ENCODE measurements at places on chromosomes 3 and 15.

DNA sequence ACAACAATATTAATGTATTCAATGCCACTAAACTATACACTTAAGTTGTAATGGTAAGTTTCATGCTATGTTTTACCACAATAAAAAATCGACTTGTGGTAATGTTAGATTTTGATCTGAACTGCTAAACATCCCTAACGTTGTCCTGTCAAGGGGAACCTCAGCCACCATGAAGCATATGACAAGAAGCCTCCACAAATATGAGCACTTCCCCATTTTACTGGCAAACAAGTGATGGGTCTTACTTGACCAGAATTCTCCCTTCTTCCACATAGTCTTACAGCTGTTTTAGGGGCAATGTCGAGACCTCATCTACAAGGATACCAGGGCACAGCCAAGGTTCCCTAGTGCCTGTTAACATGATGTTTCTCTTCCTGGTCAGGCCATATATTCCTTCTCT lies 124.2 kb upstream of the ABI3BP start:
- no peak for DNase-seq

GRCh38 chr3:178849199-178849910 lies 222.3 kb downstream of the ZMAT3 start:
- DNase-seq = no peak

- no peak for DNase-seq
Measured at GRCh38 chr3:134317106-134317947, 56.9 kb downstream of the AMOTL2 start.

- DNase-seq = no peak
Measured at GRCh38 chr15:93553167-93553935, 464.3 kb upstream of the RGMA start.

DNA sequence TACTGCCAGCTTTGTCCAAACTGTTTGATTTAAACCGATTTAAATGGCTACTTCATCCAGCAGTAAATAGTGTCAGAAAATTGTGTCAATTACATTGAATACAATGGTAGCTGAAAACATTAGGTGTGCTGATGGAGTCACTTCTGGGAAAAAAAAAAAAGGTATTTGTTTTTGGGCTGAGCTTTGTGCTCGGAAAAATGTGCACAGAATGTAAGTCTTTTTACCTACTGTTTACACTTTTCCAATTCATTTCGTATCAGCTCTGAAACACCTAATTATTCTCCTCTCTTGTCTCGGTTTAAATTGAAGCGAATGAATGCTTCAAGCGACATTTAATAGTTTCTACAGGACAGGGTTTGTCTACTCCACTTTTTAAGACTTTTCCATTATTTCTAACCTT lies 1078.4 kb downstream of the ROBO1 start:
- DNase-seq = no peak

DNA sequence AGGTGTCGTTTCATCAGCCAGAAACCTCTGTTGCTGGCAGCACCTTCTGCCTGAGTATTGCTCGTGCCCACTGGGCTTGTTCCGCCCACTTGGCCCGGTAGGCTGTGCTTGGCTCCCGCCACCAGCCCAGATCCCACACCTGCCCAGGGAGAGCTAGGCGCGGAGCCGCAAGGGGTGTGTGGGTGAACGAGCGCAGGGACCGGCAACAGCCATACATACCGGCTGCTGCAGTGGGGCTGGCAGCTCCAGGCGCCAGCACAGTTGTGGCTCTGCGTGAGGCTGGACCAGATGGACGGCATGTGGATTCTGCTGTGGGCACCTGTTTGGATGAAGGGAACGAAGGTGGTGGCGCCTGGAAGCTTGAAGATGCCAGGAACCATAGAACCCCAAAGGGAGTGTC lies 331.5 kb upstream of the MCTP2 start:
- DNase-seq = no peak

DNA sequence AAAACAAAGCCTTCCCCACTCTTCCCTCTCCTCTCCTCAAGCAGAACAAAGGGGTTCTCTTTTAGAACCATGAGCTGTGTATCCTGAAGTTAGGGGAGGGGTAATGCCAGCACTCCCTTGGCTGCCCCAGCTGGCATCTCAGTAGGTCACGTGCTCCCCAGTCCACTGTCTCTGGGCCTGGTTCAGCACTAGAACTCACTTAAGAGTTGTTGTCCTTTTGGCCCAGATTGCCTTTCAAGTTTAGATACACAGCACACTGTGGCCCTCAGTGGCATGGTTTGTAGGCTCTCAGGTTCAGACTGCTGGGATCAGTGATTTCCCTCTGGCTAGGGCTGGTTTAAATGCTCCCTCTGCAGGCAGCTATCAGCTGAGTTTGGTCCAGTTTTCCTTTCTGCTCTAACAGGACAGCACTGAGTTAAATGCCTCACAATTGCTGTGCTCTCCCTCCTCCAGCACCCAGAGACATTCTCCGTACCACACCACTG lies 188.4 kb upstream of the ST8SIA2 start:
- no peak for DNase-seq

GRCh38 chr15:31328969-31329639 lies 2.5 kb downstream of the KLF13 start:
- DNase-seq = no peak

- no peak for DNase-seq
Measured at GRCh38 chr3:58009749-58010535, 1.7 kb downstream of the FLNB start.

DNA sequence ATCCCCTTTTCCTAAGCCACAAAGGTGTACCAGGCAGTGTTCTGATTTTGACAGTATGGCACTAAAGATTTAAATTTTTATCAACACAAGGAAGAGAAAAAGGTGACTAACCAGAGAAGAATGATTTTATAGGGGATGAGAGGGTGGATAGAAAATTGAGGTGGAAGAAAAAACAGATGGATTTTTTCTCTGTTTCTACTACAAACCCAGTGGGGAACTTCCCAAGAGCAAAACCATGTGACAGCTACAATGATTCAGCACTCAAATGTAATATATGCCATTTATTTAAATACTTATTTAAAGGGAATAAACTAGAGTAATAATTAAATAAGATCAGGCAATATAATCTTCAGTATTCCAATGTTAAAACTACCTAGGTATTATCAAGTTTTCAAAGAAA lies 11.1 kb downstream of the DCUN1D1 start:
- no peak for DNase-seq

DNA sequence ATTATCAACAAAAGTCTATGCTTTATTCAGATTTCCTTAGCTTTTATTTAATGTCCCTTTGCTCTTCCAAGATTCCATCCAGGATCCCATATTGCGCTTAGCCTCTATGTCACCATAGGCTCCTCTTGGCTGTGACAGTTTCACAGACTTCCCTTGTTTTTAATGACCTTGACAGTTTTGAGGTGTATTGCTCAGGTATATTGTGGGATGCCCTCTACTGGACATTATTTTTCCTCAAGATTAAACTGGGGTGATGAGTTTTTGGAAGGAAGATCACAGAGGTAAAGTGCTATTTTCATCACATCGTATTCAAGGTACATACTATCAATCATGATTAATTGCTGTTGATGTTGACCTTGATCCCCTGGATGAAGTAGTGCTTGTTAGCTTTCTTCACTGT lies 99.1 kb upstream of the SMAD3 start:
- DNase-seq = no peak

- DNase-seq = peak; percentile 80
Measured at GRCh38 chr3:58332575-58333188, at the start of gene PXK. Gene PXK, plus strand, starts transcription at chr3:58332892. Its CDS starts 97 bp downstream, at chr3:58332989.

DNA sequence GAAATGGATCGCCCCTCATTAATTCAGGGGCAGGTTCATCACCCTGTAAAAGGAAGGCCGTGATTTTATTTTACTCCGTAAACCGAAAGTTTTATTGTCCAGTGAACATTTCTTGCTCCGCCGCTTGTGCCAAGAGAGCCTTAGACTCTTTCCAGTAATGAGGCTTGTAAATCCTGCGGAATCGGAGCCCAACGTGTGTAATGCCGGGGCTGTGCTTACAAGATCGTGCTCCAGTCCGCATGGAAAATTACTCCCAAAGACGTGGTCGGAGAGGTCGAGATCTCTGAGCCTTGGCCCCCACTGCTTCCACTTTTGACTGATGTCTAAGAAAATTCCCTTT lies 649 bp upstream of the PLOD2 start:
- DNase-seq = no peak

- DNase-seq = no peak
Measured at GRCh38 chr3:42118762-42119361, 27.7 kb downstream of the TRAK1 start.

GRCh38 chr3:9730657-9731205 lies 804 bp upstream of the BRPF1 start:
- DNase-seq = no peak

- DNase-seq = no peak
Measured at GRCh38 chr3:73604451-73604850, 20.3 kb downstream of the PDZRN3 start.

GRCh38 chr3:260898-261297 lies 64.3 kb downstream of the CHL1 start:
- DNase-seq = no peak

- DNase-seq = peak; percentile 60
Measured at GRCh38 chr15:41661518-41662225, 1.5 kb downstream of the MGA start.

DNA sequence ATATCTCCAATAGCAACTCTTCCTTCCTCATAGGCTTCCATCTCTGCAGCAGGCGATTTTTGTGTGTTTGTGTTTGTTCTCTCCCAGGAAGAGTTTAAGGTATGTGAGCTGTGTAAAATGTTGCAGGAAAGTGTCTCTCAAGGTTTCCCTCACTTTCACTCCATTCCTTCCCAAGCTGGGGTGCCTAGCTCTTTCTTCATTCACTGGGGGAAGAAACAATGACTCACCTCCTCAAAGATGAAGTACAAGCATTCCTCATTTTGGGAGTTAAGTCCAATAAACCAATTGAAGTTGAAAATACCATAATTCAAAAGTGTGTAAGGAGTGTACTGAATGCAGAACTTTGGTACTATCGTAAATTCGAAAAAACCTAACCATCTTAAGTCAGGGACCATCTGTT lies 422.7 kb upstream of the CFAP20DC start:
- no peak for DNase-seq

- DNase-seq = no peak
Measured at GRCh38 chr3:31407665-31408064, 125.1 kb upstream of the STT3B start.

DNA sequence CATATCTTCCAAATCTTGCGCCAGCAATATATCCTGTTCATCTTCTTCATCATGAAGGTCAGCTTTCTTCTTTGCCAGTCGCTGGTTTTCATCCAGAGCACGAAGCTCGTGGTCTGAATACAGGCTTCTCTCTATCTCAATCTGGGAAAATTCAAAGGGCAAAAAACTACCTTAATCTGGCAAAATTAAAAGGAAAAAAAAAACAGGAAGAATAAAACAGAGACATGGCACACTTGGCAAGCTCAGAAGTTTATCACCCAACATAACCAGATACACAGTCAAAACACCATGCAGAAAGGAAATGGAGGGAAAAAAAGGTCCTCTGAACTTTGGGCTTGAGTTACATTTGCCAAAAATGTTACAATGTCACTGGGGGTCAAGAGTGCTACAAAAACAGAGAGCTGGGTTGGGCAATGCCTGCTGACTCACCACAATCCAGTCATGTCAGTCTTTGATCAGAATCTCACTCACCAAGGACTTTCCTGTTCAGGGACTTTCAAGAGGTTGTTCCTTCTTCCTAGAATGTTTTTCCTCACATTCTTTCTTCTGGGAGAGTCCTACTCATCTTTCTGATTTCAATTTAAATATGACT lies 1.5 kb downstream of the MRPL46 start:
- DNase-seq = no peak

- no peak for DNase-seq
Measured at GRCh38 chr3:182370949-182371348, 422.4 kb upstream of the ATP11B start.

DNA sequence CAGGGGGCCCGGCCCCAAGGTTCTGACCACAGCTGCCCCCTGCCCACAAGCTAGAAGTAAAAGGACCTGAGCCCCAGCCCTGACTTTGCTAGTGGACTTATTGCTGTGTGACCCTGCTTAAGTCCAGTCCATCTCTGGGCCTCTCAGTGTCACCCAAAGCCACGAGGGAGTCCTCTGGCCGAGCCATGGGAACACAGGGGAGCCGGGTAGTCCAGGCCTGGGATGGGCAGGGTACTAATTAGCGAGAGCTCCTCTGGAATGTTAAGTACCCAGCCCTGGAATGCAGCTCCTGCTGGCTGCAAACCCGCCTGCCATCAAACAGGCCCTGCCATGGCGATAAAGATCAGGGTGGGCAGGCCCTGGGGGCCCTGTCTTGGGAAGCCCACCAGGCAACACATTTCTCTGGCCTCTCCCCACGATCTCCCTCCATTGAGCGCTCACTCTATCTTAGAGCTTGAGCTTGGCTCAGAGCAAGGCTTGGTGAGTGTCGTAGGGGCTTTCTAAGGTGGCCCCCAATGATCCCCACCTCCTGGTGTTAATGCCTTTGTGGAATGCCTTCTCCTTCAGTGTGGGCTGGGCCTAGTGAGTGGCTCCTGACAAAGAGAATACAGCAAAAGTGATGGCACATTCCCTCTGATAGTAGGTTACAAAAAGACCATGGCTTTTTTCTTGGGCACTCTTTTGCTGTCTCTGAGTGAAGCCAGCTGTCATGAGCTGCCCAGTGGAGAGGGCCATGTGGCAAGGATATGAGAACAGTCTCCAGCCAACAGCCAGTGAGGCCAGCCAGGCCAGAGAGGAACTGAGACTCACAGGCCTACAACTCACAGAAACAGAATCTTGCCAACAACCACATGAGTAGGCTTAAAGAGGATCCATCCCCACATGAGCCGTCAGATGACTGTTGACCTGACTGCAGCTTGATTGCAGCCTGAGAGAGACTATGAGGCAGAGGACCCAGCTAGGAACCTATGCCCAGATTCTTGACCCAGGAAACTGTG lies 133.1 kb downstream of the SMAD6 start:
- DNase-seq = no peak

DNA sequence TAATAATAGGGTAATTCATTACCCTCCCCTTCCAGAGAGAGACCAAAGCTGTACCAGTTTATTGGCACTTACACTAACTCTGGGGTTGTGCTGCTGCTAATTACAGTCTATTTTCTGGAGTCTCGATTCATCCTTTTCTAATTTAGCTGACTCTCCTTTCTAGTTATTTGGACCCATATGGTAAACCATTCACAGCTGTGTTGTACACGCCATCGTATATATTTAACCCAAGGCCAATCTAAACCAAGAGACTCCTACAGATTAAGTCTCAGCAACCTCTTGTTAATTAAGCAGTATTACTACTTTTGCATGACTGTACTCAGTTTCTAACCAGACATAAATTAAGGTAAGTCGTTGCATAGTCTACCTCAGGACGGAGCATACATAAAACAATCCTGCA lies 22.5 kb downstream of the ANXA2 start:
- DNase-seq = no peak

DNA sequence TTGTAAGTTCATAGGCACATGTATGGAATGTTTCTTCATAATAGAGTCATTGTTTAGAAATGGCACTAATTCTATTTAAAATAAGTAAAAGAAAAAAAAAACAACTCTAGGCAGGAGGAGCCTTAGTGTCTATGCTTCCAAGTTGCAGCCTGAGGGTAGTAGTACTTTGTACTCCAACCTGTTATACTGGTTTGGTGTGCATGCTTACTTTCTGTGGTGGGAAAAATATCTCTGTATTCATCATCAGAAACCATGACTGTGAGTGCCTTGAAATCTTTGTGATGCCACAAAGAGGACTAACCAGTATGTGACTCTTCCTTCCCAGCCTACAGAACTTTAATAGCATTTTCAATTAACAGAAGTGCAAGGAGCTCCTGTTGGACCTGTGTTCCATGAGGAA lies 4.4 kb downstream of the NAALADL2 start:
- no peak for DNase-seq

- DNase-seq = no peak
Measured at GRCh38 chr15:37134699-37135131, 34.4 kb upstream of the MEIS2 start.

All from memory B cell (primary cell).